Fibroblast of skin of scalp (primary cell): ENCODE measurements at places on chromosomes 3 and 15.
A peak's percentile ranks its signal among the peaks of the same experiment; 100 is the strongest.

GRCh38 chr15:69468241-69469121, 15.9 kb downstream of the RPLP1 start:
- no peak for DNase-seq

- no peak for DNase-seq
Measured at GRCh38 chr3:28504976-28505375, 156.4 kb upstream of the AZI2 start.

DNA sequence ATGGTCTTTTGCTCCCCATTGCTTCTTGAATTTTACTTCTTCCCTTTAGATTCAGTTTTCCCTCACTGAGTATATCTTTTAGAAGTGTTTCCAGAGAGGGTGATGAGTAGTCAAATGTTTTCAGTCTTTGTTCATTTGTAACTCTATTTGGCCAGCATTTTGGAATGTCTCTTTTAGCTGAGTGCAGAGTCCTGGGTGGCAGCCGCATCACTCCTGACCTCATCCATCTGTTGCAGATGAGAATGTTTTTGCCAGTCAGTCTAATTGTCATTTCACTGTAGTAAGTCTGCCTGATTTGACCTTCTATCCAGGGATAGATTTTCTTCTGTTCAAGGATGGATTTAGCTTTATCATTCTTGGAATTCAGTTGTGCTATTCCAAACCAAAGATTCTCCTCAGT, 7.3 kb downstream of the SRPRB start:
- peak; percentile 25 for DNase-seq

- DNase-seq: no peak
Measured at GRCh38 chr3:5634411-5634810, 446.9 kb downstream of the EDEM1 start.

DNA sequence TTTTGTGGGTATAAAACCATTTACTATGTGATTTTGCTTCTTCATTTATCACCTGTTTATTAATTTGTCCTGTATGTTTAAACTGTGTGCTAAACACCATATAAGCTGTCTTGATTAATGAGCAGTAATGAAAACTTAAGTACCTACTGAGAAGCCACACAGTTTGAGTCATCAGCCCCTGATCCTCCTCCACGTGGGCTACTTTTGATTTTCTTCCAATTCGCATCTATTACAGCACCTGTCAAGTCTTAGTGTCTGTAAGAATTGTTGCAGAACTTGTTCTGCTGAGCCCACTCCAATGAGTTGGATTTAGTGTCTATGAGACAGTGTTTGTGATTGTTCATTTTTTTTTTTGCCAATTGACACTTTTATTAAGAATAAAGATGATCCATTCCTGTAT, 16.8 kb downstream of the EPHA6 start:
- DNase-seq: no peak

GRCh38 chr3:39000008-39000450, 51.7 kb downstream of the SCN11A start:
- peak; percentile 68 for DNase-seq

GRCh38 chr15:90054618-90055097, 47.6 kb downstream of the IDH2 start:
- no peak for DNase-seq

DNA sequence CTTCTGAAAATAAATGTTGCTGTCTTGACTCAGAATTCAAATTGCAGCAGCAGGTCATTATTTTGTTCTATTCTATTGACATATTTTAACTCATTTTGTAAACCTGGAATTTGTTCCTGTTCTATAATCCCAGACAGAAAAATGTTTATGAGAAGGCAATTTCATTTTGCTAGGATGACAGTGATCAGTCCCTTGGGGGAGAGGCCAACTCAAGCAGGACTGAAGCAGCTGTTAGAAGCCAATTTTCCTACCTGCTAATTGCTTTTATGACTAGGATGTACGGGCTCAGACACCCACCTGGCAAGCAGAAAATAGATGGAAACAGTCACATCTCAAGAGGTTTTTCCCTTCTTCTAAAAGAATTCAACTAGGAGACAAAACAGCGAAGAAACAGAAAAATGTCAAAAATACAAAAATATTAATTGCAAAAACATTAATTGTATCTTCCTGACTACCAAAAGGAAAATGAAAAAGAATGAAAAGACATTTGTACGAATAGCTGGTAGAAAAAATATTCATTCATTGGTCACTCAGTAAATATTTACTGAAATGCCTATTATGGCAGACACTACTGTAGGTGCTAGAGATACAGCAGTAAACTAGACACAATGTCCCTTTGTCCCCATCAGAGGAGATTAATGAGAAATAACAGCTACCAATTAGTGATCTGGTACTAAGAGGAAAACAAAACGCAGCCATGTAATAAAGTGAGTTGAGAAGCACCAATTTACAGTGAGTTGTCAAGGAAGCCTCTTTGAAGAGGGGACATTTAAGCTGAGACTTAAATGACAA, 73.5 kb downstream of the PEAK1 start:
- no peak for DNase-seq

DNA sequence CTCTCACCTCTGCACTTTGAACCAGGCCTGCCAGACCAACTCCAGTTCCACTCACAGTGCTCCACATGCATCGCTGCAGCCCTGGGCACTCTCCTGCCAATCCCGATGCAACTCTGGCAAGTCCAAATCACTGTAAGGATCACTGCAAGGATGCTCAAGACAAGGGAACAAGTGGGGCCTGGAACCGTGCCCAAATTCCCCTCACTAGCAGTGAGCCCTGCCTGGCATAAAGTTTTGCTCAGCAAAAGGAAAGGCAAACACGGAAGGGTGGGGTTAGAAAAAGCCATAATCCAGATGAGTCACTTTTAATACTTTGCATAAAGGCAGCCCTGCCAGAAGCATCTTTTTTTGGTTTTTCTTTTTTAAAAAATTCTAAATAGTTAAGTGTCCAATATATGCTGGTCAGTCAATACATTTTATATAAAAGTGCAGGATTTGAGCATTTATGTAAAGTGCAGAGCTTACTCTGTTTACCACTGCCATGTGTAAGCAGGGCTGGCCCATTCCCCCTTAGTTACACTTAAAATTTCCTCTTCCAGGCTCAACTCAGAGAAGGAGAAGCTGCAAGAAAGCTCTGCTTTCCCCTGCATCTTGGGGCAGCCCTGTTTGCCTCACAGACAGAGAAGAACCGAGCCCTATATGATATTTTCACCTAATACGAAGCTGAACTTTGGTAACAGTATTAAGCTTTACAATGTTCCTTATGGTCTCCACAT, 102.2 kb downstream of the CD47 start:
- peak; percentile 77 for DNase-seq

DNA sequence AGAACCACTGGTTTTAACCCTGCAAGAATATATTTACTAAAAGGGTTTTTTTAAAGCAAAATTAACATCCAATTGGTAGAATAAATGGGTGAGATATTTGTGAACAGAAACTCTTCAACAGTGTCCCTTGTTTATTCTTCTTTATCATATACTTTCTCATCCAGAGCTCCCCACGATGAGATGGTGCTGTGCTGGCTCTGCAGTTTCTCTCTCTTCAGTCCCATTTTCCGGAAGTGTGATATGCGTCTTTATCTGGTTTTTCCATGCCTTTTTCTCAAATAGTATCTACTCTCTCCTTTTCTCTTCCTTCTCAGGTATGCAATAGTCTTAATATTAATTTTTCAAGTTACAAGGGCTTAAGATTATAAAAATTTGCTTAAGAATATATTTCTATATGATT, 1.5 kb downstream of the EAF2 start:
- DNase-seq: no peak

DNA sequence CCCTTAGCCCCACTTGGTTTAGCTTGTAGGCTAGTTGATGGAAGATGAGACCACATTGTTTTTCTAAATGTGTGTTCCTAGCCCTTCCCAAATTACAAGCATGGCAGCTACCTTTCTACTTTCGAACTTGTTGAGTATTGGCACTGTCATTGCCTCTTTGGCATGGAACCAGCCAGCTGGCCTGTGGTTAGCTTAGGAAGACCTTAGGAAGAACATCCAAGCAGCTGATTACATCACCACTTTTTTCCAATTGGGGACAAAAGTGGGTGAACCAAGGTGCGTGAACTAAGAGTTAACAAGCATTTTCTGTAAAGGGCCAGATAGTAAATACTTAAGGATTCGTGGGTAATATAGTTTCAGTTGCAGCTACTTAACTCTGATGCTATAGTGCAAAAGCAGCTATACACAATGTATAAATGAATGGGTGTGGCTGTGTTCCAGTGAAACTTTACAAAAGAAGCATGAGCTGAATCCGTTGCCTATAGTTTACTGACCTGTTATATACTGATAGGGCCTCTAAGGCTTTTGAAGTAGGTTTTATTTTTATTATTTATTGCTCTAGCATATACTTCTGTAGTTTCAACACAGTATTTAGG, 8.5 kb downstream of the KLHL18 start:
- no peak for DNase-seq

GRCh38 chr3:46112296-46112695, 85.0 kb upstream of the XCR1 start:
- no peak for DNase-seq

DNA sequence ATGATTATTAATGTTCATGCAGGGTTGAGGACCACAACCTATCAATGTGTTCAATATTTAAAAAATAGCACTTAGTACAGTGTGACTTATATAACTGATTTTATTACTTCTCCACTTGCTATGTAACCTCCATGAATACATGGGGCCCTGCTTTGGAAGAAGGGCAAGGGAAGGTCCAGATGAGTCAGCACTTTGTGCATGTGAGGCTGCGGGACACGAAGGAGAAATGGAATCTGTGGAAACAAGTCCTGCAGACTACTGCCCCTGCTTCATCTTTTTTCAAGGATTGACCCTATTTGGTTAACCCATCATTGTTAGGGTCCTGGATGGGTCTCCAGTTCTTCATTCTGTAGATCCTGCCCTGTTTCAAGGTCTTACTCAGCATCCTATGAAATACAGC, 1.6 kb downstream of the NXPE3 start:
- DNase-seq: peak; percentile 68

GRCh38 chr3:57128826-57129667, 36.1 kb downstream of the IL17RD start:
- no peak for DNase-seq

- DNase-seq: peak; percentile 66
Measured at GRCh38 chr3:8324747-8325146, 176.9 kb upstream of the LMCD1 start.

- no peak for DNase-seq
Measured at GRCh38 chr3:119322021-119322834, 28.0 kb downstream of the ARHGAP31 start.

GRCh38 chr3:128372281-128372680, 94.4 kb downstream of the DNAJB8 start:
- no peak for DNase-seq

DNA sequence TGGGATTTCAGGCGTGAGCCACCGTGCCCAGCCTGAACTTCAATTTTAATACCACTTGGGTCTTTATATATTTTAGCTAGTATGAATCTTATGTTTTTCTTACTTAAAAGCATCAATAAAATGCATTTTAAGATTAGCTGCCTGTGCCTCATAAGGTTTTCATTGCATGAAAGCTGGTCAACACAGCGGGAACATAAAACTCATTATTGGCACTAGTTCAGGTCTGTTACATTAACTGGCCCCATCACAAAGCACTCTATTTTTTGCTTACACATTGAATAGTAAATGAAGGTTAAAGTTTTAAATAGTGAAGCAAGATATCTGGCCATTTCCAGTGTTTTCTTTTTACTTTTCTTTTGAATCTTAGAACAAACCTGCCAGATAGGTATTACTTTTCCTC, 145.6 kb upstream of the LYSMD4 start:
- no peak for DNase-seq

GRCh38 chr3:56621681-56622080, 61.4 kb downstream of the TASOR start:
- DNase-seq: no peak

GRCh38 chr3:45870099-45870498, 16.2 kb upstream of the CCR9 start:
- DNase-seq: no peak

DNA sequence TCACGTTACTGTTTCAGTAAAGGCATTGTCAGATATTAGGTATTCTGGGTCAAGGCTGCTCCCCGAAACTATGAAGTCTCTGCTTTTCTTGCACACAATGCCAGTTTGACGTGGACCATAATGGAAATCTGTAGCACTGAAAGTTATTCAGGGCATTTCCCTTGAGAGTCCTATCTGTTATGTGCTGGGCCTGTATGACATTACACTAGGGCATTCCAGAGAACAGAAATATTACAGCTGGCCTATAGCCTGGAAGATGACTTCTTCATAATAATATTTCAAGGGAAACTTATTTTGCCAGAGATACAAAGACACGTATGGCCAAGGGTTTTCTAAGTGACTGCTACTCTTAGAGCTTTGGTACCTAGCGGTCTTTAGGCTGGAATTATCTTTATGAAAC, 613.6 kb upstream of the CBLB start:
- peak; percentile 78 for DNase-seq

DNA sequence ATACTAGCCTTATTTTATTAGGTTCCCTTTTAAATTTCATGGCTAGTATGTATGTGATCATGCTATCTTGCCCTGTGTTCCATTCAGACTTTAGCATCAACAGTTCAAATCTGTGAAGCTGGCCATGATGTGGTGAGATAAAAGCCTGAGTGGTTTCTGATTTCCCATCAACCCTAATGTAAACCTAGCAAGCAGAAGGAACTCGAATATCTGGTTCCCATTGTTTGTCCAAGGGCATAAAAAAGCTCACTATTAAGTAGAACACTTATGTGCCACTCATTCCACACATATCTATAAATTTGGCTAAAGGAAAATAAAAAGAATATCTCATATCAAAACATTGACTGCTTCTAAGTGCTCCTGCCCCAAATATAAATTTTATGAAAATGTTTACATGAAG, 311.7 kb downstream of the CADM2 start:
- no peak for DNase-seq

GRCh38 chr3:54633444-54634121, 294.3 kb downstream of the LRTM1 start:
- no peak for DNase-seq

DNA sequence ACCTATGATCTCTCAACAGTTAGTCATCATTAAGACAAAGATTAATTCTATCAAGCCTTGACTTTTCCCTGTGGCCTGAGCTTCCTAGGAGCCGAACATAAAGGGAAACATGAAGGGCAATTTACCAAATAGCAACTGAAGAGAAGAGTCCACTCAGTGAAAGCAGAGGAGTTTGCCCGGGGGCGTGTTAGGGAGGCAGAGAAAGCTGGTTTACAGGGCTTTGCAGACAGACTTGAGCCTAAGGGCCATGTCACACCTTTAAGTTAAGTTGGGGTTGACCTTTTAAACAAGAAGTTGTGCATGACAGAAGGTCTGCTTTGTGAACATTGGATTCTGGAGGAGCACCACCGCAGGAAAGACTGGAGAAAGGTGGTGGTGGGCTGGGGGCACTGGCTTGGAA, 701.8 kb upstream of the CFAP20DC start:
- no peak for DNase-seq

GRCh38 chr3:11452885-11453847, 181.0 kb downstream of the ATG7 start:
- DNase-seq: peak; percentile 93
